ENCODE measurements at places on chromosomes 11 and 22. TPM values are rescaled to one million over a fixed set of nuclear protein-coding genes. Genes with fewer than 3 reads are reported as not detected.

Gene PRR5L
- total RNA-seq = 3.3 TPM

Gene F2
- total RNA-seq = not detected

Gene ST13
- 139 TPM for total RNA-seq

Gene SDHD
- total RNA-seq = 40.1 TPM

Gene GPHA2
- total RNA-seq = 15.0 TPM

- no peak for DNase-seq
Observed at GRCh38 chr22:46362934-46363515, 27.5 kb downstream of the TRMU start.

DNA sequence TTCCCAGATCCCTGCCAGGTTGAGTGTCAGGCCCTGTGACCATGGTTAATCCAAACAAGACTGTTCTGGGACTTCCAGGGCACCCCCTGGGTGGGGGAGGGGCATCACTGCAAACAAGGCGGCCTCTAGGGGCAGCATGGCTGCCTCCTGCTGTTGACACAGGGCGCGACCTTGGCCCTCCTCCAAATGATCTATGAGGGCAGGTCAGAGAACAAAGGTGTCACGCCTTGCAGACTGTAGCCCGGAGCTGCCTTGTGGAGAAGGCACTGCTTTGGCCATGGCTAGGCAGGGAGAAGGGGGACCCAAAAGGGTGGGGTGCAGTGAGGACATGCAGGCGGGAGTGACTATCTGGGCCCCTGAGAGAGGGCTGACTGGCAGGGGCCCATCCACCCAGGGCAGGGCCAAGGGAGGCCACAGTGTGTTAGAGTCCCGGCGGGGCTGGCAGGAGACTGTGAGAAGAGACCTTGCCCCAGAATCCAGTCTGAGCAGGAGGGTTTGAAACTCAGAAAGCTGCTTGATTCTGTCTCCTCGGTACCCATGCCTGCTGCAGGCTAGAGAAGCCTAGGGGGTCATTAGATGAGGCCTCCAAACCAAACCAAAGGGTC, 35.6 kb downstream of the KCNC1 start:
- DNase-seq = peak; percentile 81

DNA sequence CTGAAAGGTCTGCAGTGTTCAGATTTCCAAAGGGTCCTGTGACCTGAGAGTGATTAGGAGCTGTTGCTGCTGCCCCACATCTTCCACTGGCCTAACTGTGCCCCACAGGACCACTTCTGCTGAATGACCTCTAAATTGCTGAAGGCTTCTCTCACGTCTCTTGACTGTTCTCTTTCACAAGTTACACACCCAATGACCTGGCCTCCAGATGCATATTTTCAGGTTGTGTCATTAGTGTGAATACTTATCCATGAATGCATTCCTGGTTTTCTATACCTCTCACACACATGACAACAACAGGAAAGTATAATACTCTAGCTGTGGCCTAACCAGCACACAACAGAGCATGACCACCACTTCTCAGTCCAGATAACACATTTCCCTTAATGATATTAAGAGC, 15.4 kb downstream of the PRR14L start:
- no peak for DNase-seq

- no peak for DNase-seq
Observed at GRCh38 chr22:17743661-17744411, 30.4 kb downstream of the BID start.

GRCh38 chr22:45318168-45318557, 8.4 kb downstream of the FAM118A start:
- no peak for DNase-seq

DNA sequence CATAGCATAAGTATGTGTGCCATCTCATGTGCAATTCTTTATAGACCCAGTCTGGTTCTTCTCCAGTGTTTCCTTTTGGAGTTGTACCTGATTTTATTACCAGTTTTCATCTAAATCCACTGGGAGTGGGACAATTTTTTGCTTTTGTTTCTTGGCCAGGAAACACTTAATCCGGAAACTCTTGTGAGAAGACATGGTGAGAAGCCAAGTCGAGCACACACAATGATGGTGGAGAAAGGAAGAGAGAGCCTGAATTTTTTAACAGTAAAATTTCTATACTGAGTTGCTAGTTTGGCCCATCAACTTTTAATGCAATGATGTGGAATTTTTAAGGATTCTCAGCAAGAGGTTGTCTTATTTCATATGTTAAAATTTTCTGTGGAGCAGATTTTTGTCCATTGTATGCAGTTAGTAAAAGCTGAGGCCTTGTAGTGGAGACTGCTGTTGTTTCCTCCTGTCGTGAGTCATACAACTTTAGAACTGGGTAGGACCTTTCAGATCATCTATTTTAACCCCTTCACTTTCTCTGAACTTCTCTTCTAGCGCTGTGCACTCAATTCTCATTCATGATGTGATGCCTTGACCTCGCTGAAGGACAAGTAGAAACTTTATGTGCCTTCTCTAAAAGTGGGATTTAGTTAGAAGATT, 17.1 kb downstream of the FAR1 start:
- DNase-seq = no peak

- no peak for DNase-seq
Observed at GRCh38 chr11:70262951-70263350, 7.5 kb upstream of the PPFIA1 start.

DNA sequence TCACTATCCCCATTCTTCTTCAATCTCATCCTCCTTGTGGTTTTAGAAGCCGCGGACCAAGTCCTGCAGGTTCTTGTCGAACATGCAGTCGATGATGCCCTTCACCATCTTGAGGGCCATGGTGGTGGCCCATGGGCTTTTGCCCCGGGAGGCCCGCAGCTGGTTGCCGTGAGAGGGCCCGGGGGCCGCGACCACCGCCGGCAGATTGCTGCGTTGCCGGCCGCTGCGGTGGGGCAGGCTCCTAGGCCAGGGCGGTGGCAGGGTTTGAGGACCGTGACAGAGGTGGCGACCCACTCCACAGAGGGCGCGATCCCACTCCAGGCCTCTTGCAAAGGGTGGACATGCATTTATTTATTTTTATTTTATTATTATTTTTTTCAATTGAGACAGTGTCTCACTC, 67.0 kb downstream of the APOL5 start:
- DNase-seq = no peak

GRCh38 chr11:43736502-43737200, 56.1 kb downstream of the HSD17B12 start:
- no peak for DNase-seq

- no peak for DNase-seq
Observed at GRCh38 chr11:19605520-19606371, 106.9 kb upstream of the NAV2 start.

DNA sequence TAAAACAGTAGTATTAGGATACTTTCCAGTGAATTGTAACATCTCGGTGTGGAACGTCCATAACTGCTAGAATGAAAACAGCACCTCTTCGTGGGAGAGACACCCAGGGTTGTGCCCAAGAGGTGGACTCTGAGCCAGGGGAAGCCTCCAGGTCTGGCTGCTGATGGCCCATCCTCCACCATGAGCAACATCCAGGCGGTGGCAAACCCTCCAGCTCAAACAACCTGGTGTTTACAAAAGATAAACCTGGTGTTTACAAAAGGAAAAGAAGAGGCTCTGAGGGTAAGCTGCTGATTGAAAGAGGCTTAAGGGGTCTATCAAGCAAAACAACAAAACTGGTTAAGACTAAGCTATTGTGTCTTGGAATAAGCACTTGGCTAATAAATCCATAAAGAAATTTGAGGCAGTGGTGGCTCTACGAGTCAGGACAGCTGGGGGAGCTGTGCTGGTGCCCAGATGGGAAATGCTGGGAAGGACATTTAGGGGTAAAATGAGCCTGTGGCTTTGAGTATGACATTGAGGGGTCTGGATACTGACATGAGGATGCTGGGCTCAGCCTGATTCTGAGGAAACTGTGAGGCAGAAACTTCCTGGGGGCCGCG, 909.0 kb downstream of the BRD1 start:
- DNase-seq = no peak

DNA sequence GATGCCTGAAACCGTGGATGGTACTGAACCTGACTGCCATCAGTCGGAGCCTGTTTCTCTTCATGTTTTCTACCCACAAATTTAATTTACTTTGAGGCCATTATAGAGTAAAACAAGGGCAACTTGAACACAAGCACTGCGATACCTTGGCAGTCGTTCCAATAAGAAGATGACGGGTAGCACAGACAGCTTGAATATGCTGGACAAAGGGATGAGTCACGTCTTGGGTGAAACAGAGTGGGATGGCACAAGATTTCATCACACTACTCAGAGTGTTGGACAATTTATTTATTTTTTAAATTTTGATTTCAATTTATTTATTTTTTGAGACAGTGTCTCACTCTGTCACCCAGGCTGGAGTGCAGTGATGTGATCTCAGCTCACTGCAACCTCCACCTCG, 5.7 kb downstream of the DIXDC1 start:
- no peak for DNase-seq

GRCh38 chr22:45843031-45843430, 133.9 kb downstream of the WNT7B start:
- DNase-seq = no peak

- DNase-seq = no peak
Observed at GRCh38 chr22:45149671-45150070, 14.1 kb upstream of the NUP50 start.

- no peak for DNase-seq
Observed at GRCh38 chr11:18780896-18781295, 10.7 kb downstream of the PTPN5 start.
